Activated naive CD4-positive, alpha-beta T cell treated with anti-CD3 and anti-CD28 coated beads, Interleukin-2, amount 10 ng/mL, durations not matched to agents 7 days and 5 days (primary cell): ENCODE measurements at places on chromosomes 3 and 15.

DNA sequence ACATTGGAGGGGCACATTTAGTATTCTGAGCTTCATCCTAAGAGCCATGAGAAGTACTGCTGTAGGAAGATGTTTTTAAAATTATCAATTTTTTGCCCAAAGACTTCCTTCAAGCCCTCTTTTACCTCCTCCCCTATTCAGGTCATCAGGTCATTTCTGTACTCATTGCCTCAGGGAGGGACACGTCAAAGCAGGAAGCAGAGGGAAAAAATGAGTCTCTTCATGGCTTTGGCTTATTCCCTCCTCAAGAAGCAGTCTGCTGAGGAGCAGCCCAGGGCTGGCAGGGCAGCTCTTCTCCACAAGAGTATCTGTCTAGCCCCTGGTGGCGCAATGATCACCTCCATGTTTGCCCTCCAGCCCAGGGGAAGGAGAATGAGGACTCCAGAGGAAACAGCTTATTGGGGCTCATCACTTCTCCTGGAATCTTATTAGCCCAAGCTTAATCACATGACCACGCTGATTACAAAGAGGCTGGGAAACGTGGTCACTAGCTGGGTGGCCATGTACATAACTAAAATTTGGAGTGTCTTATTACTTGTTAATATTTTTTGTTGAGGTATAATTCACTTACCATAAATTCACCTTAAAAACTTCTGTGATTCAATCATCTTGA lies 44.2 kb upstream of the GATA2 start:
- H3K27ac ChIP-seq: no peak overlapping the region
- no peaks in the 10 kb centered on the region for H3K4me1 ChIP-seq
- DNase-seq: no peak
- no peak overlapping the region for H3K4me3 ChIP-seq

GRCh38 chr3:121836064-121836463 lies 1.1 kb downstream of the EAF2 start:
- peak overlapping the region; percentile 93 for H3K27ac ChIP-seq
- no peak for DNase-seq
- H3K27me3 ChIP-seq: no peaks in the 10 kb centered on the region
- peaks cover 47% of the 10 kb centered on the region for H3K4me1 ChIP-seq

DNA sequence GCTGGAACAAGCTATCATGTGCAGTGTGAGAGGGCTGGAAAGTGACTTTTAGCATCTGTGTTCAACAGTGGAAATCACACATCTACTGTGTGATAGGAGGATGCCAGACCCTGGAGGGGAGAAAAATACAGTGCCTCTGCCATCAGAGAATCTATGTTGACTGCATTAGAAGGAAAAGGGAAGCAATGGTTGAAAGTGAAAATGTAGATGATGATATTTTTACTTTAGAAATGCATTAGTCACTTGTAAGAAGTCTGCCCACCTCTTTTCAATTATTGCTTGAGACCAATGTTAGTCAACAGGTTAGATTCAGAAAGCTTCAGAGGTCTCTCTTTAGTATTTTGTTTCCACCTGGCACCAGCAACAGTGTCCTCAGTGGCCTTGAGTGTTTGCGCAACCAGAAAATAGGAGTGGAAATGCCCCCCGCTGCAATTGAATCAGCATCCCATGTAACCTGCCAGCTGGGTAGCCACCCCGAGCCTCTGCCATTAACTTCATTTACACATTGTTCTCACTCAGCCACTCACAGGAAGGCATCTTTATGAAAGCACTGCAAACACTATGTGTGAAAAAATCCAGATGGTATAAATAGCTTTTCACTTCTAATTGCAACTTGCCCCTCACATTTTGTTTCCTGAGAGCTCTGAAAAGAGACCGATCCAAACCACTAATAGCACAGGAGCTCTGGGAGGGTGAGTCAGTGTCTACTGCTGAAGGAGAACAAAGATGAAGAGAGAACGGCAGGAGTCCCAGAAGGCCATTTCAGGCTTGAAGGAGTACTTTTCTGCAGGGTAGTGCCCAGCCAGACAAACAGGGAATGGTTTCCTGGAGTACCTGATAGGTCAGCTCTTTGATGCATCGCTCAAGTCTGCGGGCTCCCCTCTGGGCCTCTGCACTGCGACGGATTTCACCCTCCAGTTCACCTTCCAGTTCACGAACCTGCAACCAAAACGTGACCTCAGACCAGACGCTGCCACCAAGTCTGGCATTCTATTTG lies 92.1 kb downstream of the HHLA2 start:
- H3K27ac ChIP-seq: peak overlapping the region; percentile 50
- H3K4me1 ChIP-seq: peaks cover 26% of the 10 kb centered on the region
- H3K36me3 ChIP-seq: peaks cover 2% of the 10 kb centered on the region
- no peak for DNase-seq
- H3K4me3 ChIP-seq: no peak overlapping the region
- peaks cover 12% of the 10 kb centered on the region for H3K27me3 ChIP-seq

- no peak for DNase-seq
- H3K36me3 ChIP-seq: no peaks in the 10 kb centered on the region
- no peak overlapping the region for H3K4me3 ChIP-seq
- H3K4me1 ChIP-seq: no peaks in the 10 kb centered on the region
- H3K27ac ChIP-seq: no peak overlapping the region
- H3K27me3 ChIP-seq: no peaks in the 10 kb centered on the region
Measured at GRCh38 chr3:2595486-2595885, 496.8 kb downstream of the CNTN4 start.

- no peak overlapping the region for H3K4me3 ChIP-seq
- H3K4me1 ChIP-seq: no peaks in the 10 kb centered on the region
- no peaks in the 10 kb centered on the region for H3K36me3 ChIP-seq
- H3K27ac ChIP-seq: no peak overlapping the region
Measured at GRCh38 chr3:99485286-99485685, 153.1 kb upstream of the COL8A1 start.

DNA sequence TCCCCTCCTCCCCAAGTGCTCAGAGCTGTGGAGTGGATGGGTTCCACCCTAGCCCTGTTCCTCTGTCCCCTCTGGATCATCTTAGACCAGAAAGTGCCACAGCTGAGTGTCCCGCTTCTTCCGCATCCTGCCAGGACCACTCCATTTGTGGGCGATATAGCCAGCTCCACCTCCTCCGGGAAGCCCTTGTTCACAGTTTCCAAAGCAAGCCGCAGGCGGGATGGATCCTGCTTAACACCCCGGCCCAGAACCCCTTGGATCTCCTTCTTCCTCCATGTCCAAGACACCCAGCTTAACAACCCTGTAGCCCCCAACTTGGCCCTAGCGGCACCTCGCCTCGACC lies 490 bp upstream of the ALAS1 start:
- H3K4me1 ChIP-seq: peaks cover 50% of the 10 kb centered on the region
- peak overlapping the region; percentile 97 for H3K4me3 ChIP-seq
- no peak for DNase-seq
- H3K36me3 ChIP-seq: peaks cover 33% of the 10 kb centered on the region
- H3K27me3 ChIP-seq: peaks cover 37% of the 10 kb centered on the region
- H3K27ac ChIP-seq: peak overlapping the region; percentile 82

- no peaks in the 10 kb centered on the region for H3K27me3 ChIP-seq
- no peak overlapping the region for H3K4me3 ChIP-seq
- H3K27ac ChIP-seq: no peak overlapping the region
- no peak for DNase-seq
Measured at GRCh38 chr3:180188512-180189309, 152.0 kb upstream of the PEX5L start.

- no peak for DNase-seq
- no peak overlapping the region for H3K27ac ChIP-seq
- no peaks in the 10 kb centered on the region for H3K27me3 ChIP-seq
Measured at GRCh38 chr3:140273542-140274195, 338.7 kb downstream of the CLSTN2 start.
